SW 1271 (cell line): ENCODE measurements at places on chromosomes 3 and 15.

DNA sequence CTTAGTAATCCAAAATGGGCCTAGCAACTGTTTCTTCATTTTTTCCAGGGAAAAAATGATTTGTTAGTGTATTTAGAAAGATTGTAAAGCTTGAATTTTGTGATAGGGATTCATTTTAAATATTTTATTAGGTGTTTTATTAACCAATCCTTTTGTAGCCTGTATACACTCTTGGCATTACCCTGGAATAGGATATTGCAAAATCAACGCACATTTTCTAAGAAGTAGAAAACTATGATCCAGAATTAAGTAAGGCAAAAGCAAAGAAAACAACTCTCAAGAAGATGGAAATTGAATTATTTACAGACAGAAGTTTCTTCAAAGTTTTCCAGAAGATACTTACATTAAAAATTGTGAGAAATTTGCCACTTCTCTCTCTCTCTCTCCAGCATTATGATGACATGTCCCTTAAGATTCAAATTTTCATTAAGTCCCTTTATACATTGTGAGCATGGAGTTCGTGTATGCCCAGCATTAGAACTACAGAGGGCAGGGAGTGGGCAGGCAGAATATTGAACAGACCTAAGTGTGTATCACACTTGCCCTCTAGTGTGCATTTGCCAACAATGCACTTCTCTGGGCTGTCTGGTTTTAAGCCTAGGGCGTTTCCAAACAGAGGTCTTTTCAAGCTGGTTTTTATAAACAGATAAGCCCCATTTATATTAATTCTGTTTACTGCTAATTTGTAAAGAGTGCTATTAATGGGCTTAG is 28.5 kb upstream of the CMSS1 start:
- peak; percentile 53 for DNase-seq

DNA sequence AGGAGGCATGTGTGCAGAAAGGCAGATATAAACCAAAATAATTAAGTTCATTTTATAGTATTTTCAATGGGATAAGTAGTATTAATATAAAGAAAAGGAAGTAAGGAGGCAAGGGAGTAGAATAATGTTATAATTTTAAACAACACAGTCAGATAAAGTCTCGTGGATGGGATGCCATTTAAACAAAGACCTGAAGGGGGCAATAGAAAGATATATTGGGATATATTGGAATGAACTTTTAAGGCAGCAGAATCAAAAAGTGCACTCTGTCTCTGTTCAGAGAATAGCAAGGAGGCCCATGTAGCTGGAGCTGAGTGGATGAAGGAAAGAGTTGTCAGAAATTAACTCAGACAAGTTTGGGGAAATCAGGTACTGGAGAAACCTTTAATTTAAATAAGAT is 158.7 kb downstream of the CGGBP1 start:
- no peak for DNase-seq

GRCh38 chr3:167394003-167394402 is 13.9 kb upstream of the ZBBX start:
- DNase-seq: no peak

DNA sequence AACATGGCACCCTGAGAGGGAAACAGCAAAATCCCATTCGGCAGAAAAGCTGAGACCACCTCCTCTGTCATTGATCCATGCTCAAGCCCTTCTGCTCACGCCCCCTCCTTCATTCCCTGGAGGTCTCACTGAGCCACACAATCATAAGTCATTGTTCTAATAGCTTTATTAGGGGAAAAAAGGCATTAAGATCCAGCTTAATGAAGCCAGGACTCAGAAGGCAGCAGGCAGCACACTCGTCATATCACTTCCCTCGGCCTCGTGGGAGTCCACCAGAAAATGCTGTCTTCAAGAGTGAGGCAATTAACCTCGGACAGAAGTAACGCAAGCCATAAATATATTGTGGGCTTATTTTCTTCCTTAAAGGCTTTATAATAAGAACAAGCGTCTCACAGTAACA is 153.9 kb upstream of the PPP2R3A start:
- no peak for DNase-seq

DNA sequence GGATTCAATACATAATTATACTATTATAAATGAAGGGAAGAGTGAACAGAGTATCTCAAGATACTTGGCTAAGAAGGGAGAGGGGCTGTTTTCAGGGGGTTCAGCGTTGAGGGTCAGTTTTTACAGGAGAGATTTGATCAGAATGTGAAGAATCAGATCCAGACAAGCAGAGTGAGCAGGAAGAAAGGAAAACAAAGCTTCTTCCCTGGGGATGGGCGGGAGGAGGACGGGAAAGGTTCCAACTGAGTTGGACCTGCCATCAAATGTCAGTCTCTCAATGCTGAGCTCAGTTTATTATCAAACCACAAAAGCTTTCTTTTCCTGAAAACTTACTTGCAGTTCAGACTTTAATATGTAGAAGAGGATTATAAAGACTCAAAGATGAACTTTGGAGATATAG is 6.0 kb upstream of the MELTF start:
- DNase-seq: no peak

DNA sequence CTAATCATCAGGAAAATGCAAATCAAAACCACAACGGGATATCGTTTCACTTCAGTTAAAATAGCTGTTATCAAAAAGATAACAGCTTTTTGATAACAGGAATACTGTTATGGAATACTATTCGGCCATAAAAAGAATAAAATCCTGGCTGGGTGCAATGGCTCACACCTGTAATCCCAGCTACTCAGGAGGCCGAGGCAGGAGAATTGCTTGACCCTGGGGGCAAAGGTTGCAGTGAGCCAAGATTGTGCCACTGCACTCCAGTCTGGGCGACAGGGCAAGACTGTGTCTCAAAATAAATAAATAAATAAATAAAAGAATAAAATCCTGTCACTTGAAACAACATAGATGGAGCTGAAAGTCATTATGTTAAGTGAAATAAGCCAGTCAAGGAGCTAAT is 178.1 kb upstream of the TSC22D2 start:
- DNase-seq: no peak

GRCh38 chr3:110165753-110166152 is 828.4 kb upstream of the DPPA4 start:
- DNase-seq: no peak

DNA sequence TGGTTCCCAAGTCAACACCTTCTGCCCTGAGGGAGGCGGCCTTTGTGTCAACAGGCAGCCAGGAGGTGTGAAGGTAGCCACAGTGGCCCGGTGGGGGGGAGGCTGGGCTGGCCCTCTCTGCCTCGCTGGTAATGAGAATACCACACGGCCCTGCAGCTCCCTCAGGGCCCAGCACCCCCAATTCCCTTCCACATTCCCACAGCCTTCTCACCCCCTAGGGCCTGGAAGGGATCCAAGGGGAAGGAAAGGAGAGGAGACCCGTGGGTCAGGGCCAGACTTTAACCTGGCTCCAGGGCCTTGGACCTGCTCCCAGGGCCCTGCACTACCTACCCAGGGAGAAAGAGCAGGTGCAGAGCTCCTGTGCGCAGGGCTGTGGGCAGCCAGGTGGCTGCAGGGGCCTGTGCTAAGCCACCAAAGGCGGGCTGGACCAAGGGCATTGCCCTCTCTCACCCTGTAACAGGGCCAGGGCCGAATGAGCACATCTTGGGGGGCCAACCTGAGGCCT is 8.7 kb upstream of the MESP2 start:
- DNase-seq: no peak

DNA sequence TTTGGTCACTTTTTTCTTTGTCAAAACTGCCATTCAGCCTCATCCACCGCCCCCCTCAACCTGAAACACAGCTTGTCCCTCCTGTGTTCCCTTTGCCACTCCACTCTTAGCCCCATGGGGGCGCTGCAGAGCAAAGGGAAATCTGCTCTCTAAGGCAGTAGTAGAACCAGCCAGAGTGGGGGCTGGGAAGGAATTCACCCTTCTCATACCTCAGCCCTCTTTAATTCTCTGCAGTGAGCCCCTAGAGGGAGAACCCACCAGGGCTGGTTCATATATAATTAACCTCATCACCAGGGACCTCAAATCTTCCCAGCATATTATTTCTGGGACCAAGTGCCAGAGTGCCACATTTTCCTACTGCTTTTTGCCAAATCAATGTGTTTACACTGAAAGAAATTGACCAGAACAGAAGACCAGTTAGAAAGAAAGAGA is 2.8 kb upstream of the BCL6 start:
- DNase-seq: peak; percentile 57

DNA sequence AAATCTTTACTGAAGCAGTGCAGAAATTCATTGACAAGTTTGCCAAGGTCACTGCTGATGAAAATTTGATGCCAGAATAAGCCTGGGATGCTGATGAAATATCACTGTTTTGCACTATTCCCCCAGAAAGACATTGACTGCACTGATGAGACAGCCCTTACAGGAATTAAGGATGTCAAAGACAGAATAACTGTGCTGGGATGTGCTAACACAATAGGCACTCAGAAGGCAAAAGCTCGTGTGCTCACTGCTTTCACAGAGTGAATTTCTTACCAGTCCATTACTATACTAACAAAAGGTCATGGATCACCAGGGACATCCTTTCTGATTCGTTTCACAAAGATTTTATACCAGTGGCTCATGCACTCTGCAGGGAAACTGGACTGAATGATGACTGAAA is 69.4 kb downstream of the MCF2L2 start:
- DNase-seq: no peak

- DNase-seq: no peak
Observed at GRCh38 chr15:29099131-29099880, 170.3 kb downstream of the NSMCE3 start.

- no peak for DNase-seq
Observed at GRCh38 chr3:114435386-114436115, 141.7 kb downstream of the TIGIT start.

DNA sequence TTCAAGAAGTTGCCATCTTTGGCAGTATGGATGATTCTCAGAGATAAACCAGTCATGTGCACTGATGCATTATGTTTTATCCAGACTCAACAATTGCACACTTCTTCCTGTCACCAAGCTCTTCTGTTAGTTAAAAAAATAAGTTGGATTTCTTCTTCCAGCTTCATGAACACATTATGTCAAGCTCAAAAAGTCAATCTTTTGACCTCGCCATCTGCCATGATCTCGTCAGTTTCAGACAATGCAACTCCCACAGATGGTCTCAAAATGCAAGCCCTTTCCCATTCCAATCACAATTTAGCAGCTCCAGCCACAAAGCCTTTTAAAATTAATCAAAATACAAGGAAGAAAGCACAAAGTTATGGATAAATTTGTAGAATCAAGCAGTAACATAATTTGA is 42.8 kb downstream of the TFDP2 start:
- no peak for DNase-seq

- no peak for DNase-seq
Observed at GRCh38 chr3:18425641-18426257, 610 bp upstream of the SATB1 start.

GRCh38 chr3:122025296-122025695 is 3.2 kb upstream of the ILDR1 start:
- DNase-seq: no peak

DNA sequence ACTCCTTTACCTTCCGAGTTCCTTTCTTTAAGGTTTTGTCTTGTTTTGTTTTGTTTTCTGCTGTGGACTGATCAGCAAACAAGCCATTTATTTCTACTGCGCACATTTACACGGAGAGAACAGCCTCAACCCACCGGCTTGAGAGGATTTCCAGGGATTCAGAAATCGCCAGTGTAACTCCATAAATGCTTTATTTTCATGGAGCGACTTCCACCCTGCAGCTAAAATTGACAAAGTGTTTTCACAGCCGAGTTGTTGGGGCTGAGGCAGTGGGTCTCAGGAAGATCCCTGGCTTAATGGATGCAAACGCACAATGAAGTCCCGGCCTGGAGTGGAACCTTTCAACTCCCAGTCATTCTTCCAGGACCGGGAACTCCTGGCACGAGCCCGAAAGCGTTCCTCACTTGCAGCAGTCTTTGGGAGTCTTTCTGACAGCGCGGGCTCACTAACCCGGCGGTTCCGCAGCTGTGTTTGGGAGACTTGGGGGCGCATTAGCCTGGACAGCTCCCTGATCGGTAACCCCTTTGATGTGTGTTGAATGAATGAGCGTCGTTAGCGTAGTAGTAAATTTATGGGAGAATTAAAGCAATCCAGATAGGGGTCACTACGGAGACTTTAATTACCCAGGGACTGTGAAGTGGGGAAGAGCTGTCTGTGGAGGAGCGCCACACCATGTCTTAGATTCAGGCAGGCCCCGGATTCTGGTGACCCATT is 785 bp upstream of the MYRIP start:
- DNase-seq: no peak

- no peak for DNase-seq
Observed at GRCh38 chr3:72618739-72619138, 229.5 kb downstream of the SHQ1 start.

- no peak for DNase-seq
Observed at GRCh38 chr3:82940124-82940523, 1178.7 kb upstream of the GBE1 start.

DNA sequence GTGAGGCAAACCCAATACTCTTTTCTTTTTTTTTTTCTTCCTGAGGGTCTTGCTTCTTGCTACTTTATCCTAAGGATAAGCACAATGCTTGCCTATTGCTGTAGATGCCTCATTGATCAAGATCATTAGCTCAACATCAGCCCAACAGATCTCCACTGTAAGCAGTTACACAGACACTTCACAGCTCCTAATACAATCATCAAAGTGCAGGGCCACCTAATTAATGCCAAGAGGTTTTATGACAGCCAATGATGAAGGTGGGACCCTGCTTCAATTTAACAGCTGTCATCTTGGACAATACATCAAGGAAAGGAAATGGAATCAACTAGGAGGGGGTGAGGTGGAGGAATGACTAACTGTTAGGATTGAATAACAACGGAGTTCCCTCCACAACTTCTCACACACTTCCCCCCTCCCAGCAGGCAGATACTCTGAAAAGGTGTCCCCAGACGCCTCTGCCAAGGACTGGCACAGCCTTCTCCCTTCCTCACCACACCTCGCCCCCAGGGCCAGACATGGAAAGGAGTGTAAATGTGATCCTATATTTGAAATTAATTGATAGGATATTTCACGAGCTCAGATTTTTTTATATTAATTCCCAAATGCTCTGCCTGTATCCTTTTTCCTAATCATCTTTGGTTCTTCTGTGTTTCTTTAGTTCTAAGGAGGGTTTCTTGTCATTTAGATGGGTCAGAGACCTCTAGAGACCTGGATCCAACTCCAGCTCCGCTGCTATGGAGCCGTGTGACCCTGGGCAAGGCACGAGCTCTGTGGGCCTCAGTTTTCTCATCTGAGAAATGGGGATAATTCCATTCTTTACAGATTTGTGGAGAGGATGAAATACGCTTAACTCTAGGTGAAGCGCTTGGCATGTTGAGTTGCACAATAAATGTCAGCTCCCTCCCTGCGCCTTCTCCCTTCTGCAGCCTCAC is 1.2 kb downstream of the DCLK3 start:
- no peak for DNase-seq

DNA sequence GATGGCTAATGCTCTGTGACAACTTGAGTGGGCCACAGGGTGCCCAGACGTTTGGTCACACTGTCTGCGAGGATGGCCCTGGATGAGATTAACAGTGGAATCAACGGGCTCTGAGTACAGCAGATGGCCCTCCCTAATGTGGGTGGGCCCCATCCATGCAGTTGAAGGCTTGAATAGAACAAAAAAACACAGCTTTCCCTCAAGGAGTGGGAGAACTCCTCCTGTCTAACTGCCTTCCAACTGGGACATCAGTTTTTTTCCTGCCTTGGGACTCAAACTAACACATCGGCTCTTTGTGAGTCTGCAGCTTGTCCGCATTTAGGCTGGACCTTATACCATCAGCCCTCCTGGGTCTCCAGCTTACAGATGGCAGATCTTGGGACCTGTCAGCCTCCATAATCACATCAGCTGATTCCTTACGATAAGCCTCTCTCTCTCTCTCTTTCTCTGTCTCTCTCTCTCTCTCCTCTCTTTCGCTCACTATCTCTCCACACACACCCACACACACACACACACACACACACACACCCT is 20.8 kb downstream of the FAM174B start:
- no peak for DNase-seq

GRCh38 chr3:165753560-165753959 is 83.7 kb downstream of the BCHE start:
- DNase-seq: no peak
